GM20000 (cell line): ENCODE measurements at places on chromosomes 2 and 18.
A peak's percentile ranks its signal among the peaks of the same experiment; 100 is the strongest.

DNA sequence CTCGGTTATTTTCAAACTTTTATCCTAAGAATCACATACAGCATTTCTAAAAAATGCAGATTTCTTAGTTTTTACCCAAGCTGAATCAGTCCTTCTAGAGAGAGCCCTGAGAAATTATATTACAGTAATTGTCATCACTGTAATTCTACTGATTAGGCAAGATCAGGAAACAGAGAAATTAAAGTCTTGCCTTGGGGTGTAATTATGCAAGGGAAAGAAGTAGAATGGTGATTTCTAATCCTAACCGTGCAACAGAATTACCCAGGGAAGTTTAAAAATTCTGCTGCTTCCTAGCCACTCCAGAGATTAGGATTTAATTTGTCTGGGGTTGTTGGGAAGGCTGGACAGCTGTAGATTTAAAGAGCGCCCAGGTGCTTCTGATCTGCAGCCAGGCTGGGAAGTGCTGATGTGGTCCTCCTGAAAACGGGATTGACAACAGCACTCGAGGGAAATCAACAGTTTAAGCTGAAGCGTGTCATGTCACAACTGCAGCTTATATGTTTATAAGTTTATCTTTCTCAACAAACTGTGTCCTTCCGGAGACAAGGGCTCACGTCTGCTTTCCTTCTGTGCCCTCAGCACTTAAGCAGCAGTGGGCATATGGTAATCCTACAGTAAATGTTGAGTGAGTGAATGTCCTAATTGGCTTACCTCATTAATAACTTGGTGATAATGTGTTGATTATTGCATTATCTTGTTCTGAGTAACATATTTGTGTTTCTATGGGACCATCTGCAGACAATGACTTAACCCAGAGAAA lies 671.9 kb upstream of the SOX11 start:
- DNase-seq, result no peak

DNA sequence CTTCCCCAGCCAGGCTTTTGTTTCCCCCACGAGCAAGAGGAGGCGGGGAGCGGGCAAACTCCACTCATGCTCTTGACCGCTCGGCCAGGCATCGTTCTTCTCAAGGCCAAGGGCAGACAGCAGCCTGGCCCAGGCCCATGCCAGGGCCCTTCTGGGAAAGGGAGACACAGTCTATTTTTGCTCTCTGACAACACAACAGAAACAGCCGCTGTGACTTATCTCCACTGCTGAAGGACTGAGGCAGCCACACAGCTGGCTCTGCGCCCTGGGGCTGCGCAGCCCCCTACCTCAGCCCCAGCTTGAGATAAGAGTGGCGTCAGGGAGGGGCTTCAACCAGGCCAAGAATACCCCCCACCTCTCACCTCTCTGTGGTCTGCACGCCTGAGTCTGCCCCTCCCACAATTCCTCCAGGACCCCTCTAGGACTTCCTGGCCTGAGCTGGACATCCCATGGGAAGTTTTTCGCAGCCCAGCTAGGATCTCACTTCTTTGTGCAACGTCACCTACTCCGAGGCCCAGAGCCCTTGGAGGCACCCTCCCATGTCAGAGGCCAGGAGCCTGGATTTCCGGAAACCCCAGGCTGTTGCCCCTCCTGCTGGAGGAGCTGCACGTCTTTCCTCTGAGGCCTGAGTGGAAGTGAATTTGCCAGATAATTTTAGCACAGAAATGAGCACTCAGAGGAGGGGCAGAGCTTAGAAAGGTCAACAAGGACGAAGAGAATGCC lies 118.9 kb upstream of the OTOS start:
- DNase-seq, result no peak

DNA sequence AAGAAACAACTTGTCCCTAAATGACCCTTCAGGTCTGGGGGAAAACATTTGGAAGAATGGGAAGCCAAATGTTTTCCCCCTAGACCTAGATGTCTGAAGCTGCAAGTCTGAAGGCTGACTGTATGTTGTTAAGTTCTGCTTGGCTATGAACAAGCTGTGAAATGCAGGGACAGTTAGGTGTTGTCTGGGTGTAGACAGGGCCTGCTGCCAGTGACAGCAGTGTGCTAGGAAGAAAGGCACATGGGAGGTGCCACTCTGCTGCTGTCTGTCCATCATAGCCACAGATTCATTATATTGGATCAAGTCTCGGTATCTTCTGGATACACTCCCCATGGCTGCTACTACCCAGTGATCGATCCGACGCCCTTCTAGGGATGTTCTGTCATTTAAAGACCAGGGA lies 265.9 kb upstream of the PXDN start:
- no peak for DNase-seq

GRCh38 chr2:65344689-65345088 lies 87.7 kb downstream of the SPRED2 start:
- DNase-seq, result no peak

DNA sequence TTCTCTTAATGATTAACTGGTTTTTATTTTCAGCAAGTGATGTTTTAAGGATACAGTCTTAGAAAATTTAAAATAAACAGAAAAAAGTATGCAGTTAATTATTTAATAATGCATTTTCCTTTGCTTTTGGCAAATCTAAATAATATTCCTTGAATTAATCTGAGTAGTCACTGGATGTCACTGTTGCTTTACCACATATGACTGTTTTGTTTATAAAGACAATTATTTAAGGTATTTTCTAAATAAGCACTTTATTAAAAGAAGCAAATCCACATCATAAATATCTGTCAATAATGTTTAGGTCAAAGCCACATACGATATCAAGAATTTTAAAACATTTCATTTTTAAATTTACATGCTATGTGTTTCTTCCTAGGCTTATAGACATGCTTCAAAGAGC lies 40.6 kb upstream of the TFPI start:
- no peak for DNase-seq

- DNase-seq, result no peak
Measured at GRCh38 chr2:128930101-128930500, 611.4 kb upstream of the HS6ST1 start.

- DNase-seq, result no peak
Measured at GRCh38 chr2:64581777-64582539, 57.8 kb downstream of the AFTPH start.

- DNase-seq, result no peak
Measured at GRCh38 chr18:31679133-31679742, 5.1 kb downstream of the B4GALT6 start.

DNA sequence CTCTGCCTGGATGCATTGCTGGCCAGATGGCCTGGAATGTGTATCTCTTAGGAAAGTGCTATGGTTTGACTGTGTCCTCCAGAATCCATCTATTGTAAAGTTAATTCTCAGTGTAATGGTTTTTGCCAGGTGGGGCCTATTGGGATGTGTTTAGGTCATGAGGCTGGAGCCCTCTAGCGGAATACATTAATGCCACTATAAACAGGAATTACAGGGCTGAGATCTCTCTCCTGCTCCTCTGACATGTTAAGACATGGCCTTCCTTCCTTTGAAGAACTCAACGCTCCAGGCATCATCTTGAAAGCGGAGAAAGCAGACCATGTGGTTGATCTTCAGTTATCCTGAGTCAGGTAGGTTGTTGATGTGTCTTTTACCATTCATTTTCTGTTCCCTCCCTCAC lies 276.4 kb downstream of the RPIA start:
- no peak for DNase-seq

DNA sequence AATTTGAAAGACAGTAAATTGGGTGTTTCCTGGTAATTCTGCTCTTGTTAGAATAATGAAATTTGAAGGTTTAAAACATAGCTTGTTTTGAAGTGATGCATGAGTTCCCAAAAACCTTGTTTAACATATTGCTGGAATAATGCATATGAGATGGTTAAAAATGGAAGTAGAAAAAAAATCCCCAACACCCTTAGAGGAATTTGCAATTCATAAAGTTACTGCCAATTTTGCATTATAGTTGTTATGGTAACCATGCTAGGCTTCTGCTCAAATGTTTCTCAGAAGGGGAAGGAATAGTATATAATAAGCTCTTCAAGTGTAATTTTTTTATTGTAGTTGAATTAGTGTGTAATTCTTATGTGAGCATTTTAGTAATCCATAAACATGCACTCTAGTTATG lies 49.1 kb downstream of the FASTKD2 start:
- DNase-seq, result no peak

GRCh38 chr2:6203291-6203959 lies 511.2 kb downstream of the SOX11 start:
- no peak for DNase-seq

- DNase-seq, result peak; percentile 22
Measured at GRCh38 chr2:178928077-178928476, 120.9 kb upstream of the TTN start.

DNA sequence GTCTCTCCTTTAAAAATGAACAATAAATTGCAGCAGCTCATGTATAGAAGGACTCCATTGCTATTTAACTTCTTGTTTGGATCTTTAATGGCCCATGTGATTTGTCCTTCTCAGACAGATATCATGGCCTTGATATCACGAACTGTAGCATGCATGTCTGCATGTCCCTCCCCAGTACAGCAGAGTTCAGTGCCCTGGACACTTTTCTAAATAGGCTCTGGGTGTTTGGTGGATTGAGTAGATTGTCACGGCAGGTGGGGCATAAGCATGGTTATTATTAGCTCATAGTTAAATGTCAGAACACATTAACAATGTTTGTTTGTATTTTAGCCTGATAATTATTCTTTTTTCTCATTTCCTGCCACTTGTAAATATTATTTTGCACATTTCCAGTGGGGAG lies 118.3 kb downstream of the LRRTM1 start:
- DNase-seq, result no peak

- no peak for DNase-seq
Measured at GRCh38 chr18:72848503-72849237, 19.1 kb downstream of the NETO1 start.

DNA sequence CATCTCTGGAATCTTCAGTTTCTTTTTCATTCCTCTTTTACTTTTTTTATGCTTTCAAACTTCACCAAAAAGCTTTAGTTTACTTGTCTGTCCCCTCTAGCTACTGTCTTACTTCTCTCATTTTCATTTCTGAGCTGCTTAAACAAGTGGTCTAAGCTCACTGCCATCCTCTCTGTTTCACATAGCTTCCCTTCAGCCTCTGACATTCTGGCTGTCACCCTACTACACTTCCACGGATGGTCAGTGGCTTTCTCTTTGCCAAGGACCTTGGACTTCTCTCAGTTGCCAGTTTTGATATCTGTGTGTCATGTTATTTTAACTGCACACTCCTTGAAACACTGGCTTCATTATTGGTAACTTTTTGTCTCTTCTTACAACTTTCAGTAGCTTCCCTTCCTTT lies 176.1 kb downstream of the IKZF2 start:
- no peak for DNase-seq

GRCh38 chr2:209473930-209474419 lies 50.1 kb downstream of the MAP2 start:
- DNase-seq, result no peak

DNA sequence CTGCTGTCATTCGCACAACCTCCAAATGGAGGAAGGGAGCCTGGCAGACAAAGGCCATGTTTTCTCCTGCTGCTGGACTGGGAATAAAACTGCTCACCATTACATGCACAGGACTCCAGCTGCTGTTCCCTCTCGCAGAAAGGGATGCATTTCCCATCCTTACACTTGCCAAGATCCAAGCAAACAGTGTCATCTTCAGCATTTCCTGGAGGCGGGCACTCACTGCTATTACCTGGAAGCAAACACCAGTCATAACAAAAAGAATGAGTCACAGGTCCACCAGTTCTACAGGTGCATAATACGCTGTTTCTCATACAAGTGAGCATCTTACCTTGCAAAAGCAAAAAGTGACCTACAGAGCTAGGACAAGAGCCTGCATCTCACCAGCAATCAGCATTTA lies 22.7 kb downstream of the IAH1 start:
- DNase-seq, result no peak

DNA sequence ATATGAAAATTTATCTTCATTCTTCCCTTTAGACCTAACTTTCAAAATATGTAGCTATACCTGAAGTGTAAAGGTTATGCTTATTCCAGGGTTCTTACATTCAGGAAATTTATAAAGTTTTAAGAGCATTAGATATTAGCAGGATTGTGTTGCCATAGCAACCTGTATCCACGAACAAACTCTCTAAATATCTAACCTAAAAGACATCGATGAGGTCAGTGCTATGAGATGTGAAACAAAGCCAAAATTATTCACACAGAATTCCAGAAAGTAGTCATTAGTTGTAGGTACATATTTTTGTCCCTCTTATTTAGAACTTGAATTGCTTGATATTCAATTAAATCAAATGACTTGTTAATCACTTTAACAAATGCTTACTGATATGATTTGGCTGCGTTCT lies 705.3 kb downstream of the SOCS6 start:
- DNase-seq, result no peak

DNA sequence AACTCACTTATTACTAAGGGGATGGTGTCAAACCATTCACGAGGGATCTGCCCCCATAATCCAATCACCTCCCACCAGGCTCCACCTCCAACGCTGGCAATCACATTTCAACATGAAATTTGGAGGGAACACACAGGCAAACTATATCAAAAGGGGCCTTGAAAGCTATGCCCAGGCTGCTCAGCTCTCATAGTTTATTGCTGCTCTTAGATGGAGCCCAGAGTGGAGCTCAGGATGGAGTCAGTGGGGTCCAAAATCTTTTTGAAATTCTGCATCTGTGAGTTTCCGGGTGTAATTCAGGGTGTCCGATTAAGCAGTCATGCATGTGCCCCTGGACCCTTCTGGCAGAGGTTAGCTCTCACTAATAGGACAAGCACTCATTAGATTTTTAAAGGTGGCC lies 24.3 kb downstream of the RHOB start:
- DNase-seq, result no peak

DNA sequence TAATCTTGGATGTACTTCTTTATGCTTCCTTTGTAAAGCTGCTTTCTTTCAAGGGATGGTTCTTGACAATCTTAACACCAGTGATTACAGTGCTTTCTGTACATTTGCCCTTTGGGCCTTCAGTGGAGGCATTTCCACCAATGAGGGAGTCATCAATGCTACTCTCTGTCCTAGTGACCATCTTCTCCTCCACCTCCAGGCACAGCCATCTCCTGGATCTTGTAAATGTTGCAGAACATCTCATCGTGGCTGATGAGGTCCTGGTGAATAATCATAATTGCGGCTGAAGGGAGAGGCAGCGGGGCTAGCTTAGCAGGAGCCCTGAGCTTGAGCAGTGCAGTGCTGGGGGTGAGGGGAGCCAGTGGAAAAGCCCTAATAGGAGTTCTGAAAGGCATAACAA lies 32.5 kb downstream of the IDH1 start:
- no peak for DNase-seq

DNA sequence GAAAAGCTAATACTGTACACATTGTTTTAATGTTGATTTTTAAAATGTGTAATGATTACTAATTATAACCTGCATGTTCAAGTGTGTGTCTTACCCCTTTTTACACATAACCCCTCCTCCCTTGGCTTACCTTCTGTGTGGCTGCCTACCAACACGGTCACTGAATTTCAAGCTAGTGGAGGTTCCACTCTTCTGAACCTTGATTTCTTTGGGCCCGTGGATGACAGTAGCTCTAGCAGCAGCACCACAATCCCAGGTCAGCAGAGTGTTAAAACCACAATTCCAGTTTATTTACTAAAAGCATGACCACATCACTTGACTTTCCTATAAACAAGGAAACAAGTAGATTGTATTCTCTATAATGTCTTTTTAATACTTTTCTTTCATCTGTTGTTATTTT lies 56.9 kb downstream of the AFTPH start:
- no peak for DNase-seq

GRCh38 chr2:84894758-84895520 lies 10.5 kb upstream of the TMSB10 start:
- no peak for DNase-seq

GRCh38 chr2:204264085-204264553 lies 281.2 kb upstream of the PARD3B start:
- DNase-seq, result no peak
